ENCODE measurements at places on chromosomes 3 and 15.
A peak's percentile ranks its signal among the peaks of the same experiment; 100 is the strongest.

DNA sequence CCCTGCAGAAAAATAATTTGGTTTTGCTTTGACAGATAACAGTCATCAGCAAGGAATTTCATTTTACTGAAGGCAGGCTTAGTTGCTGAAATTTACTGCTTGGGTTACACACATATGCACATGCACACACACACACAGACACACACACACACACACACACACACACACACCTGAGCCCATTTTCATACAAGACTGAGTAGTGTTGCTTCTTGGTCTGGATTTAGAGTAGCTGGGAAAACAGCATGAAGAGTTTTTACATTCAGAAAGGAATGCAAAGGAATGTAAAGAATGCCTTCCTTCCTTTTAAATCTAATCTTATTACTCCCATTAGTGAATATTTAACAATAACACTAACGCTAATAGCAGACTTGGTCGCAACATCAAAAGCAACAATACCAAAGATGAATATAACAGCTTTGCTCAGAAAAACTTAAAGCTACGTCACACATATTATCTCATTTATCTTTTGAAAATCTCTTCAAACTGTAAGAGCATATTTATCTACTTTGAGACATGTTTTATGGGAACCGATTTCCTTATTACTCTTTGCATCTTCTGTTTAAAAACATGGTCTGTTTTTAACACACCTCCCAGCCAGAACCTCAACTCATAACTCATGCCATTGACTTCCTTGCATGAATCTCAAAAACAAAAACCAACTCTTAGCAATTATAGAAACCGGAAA is 32.5 kb downstream of the RFTN1 start:
- no peak for DNase-seq

DNA sequence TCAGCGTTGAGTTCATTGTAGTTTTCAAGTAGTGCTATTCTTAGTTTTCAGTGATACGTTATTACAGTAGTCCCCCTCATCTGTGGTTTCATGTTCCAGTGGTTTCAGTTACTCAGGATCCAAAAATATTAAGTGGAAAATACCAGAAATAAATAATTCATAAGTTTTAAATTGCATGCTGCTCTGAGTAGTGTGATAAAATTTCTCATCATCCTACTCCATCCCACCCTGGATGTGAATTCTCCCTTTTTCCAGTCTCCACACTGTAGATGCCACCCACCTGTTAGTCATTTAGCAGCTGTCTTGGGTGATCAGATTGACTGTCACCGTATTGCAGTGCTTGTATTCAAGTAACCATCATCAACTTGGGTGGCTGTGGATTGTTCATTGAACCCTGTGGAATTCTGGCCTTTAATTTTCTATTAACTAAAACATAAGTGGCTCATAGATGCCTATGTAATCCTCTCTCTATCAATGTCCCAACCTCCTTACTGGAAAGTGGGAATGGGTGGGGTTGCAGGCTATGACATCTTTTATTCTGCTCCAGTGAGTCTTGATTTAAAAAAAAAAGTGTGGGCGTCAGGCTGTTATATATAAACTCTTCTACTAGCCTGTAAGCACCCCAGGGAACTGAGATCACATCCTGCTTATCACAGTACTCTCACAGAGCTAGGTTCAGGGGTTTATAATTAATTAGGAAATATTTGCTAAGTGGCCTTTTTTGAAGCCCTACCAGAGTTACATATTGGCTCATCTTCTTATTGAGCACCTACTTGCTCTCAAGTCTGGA is 97.5 kb downstream of the CFAP20DC start:
- DNase-seq: no peak

DNA sequence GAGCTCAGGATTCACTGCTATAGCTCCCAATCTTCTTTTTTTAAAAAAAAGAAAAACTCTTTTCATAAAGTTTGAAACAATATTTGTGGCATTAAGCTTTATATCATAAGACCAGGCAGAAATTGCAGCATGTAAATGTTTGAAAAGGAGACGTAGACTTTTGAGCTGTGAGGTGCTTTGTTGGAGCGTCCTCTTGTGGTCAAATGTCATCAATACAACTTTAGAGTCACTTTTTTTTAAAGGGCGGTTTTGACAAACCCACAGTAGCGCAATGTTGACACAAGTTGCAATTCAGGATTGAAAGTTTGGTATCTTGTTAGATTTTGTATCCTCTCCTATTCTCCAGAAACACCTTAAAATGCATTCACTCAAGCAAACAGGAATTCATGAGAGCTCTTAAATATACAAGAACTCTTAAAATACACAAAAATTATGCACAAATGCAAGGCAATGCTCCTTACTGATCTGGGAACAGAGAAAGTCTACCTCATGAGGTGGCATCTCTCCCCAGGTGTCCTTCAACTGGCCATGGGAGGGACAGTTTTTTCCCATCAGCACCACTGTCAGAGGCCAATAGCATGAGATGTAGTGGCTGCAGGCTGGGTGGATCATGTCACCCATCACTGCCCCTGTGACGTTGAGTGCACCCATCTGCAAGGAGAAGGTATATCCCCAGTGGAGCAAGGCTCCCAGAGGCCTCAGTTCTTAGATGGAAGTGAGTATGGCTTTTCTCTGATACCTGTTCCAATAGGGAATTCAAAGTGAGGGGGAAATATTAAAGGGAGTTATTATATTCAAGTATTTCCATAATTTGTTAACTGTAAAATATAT is 70.7 kb downstream of the ANXA2 start:
- peak; percentile 47 for DNase-seq

DNA sequence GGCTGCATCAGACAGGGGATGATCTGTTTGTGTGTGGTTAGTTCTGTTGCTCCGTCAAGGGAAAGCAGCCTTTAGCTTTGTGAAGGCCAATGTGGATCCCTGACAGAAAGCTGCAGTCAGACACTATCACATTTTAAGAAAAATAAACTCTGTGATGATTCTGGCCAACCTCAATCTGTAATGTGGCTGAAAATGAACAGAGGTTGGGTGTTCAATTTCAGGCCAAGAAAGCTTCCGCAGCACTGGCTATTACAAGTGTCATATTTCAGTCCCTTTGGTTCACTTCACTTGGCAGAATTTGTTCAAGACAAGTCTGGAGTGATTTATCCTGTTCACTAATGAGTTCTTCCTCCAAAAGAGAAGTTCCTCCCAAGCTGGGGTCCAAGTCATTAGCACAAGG is 571.8 kb upstream of the IL12A start:
- no peak for DNase-seq

- no peak for DNase-seq
Observed at GRCh38 chr3:171129827-171130226, 103.3 kb upstream of the SLC2A2 start.

Measured in HCT116 (cell line).